ENCODE measurements at places on chromosomes 1 and 21.

GRCh38 chr1:170537798-170538503 is 6.0 kb downstream of the GORAB start:
- DNase-seq = no peak

- no peak for DNase-seq
These were observed 7.7 kb downstream of the NOC2L start for GRCh38 chr1:951364-951763.

DNA sequence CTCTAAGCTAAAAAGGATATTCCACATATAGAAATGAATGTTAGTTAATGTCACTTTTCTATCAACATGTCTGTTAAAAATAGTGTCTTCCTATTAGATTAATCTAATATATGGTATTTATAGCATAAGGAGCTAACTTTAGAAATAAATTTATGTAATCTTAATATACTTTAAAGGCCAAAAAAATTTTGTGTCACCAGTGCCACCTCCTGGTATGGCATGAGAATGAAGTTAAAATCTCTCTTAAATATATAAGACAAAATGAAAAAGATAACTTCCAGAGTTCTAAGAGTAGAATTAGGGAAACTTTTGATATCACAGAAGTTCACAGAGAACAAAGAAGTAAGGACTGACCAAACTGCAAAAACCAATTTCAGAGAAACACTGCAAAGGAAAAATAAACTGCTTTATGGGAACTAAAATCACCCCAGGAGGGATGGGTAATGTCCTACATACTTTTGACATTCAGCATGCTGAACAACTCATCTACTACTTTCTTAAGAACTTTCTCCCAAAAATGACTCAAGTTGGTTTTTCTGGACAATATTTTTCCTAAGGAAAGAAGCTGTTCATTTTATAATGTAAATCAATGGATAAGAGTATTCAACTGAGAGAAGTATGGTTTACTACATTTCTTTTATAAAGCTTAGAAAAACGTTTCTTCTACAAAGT is 82.8 kb downstream of the TRIM33 start:
- DNase-seq = no peak

DNA sequence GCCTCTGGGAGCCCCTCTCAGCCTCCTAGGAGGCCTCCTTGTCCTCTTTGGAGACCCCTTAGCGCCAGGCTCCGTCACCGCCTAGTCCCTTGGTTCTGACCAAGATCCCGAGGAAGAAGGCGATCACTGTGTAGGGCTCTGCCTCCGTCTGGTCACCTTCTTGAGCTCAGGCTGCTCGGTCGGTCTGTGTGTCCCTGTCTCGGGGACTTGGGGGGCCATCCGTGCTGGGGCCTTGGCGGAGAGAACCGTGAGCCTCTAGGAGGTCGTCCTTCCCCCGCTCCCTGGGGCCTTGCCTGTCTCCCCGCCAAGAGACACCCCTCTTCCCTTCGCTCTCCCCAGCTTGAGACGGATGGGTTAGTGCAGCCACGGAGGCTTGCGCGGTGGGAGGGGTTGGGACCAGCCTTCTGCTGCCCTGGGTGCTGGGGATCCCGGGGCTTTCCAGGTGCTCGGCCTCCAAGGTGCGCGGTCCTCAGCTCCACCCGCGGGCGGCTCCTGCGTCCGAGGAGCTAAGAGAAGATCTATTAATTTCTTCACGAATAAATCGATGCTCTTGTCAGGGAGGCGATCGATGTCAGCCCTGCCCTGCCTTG is 701 bp upstream of the INSRR start:
- DNase-seq = no peak

DNA sequence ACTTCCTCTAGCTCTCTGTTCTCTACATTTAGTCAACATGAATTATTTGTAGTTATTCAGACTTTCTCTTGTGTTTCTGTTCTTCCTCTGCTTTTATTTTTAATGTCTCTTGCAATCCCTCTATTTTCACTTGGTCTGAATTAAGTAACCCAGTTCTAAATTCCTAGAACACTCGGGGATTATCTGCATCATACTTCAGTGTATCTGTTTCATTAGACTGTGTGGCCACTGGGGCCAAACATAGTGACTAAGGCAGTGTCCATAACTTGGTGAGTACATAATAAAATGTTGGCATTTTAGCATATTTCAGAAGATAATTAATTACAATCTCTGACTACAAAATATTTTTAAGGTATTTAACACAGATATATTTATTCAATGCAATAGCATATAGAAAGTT is 1087.2 kb upstream of the B3GALT2 start:
- DNase-seq = no peak

DNA sequence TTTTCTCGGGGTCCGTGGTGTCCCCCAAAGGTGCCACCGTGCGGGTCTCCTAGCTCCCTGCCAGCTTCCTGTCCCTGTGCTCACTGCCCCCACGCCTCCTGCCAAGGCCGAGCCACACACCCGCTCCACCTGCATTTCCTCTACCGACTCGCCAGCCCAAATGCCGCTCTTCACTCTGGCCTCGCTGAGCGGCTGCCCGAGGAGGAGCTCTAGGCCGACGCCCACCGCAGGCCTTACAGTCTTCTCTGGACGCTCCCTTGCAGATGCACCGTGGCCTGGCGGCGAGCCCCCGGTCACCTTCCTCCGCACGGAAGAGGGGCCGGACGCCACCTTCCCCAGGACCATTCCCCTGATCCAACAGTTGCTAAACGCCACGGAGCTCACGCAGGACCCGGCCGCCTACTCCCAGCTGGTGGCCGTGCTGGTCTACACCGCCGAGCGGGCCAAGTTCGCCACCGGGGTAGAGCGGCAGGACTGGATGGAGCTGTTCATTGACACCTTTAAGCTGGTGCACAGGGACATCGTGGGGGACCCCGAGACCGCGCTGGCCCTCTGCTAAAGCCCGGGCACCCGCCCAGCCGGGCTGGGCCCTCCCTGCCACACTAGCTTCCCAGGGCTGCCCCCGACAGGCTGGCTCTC is 26.3 kb downstream of the FTCD start:
- DNase-seq = no peak

- DNase-seq = no peak
These were observed 184.7 kb downstream of the ROR1 start for GRCh38 chr1:63958556-63958955.

- no peak for DNase-seq
These were observed 23.3 kb downstream of the SLC6A17 start for GRCh38 chr1:110173466-110174105.

GRCh38 chr1:1917304-1917976 is 1.6 kb downstream of the TMEM52 start:
- DNase-seq = no peak

DNA sequence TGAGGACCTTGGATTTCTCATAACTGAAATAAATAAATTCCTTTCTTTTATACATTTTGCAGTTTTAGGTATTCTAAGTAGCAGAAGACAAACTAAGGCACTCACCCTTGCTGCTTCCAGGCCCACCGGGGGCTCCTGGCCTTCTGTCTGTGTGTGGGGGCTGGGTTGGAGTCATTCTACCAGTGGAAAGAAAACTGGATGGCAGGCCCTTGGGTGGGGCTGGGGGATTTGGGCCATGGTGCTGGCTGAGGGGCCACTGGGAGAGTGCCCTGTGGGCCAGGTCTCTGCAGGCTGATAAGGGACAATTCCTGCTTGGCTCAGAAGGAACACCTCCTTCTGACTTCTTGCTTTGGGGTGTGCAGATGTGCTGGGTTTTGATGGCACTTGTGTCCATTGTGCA is 54.0 kb upstream of the CSF3R start:
- no peak for DNase-seq

DNA sequence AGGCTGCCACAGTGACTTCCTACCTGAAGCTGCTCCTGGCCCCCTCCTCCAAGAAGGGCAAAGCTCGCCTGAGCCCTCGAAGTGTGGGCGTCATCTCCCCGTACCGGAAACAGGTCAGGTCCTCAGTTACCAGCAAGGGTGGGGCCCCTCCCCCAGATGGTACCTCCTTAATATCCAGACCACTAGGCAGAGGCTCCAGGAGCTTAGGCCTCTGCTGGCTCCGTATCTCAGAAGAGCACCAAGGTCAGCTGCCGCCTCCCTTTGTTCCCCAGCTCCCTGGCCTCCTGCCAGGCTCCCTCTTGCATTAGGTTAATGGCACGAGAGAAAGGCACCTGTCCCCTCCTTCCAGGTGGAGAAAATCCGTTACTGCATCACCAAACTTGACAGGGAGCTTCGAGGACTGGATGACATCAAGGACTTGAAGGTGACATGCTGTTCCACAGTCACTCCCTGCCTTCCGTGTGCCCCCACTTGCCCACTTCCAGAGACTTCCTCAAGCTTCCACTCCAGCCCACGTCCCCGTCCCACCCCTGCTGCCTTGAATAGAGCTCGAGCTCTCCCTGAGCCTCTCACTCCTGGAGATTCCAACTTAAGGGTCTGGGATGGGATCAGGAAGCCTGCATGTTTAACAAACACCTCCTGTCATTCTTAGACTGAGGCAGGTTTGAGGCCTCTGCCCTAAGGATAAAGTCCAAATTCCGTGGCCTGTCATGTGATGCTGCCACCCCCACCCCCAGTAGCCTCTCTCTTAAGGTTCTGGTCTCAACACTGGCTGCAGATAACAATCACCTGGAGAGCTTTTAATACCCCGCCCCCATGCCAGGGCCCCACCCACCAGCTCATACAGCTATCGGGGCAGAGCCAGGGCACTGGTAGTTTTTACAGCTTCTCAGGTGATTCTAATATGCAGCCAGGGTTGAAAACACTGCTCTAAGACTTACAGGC is 8.3 kb downstream of the RHOC start:
- peak; percentile 89 for DNase-seq

- no peak for DNase-seq
These were observed 667.1 kb downstream of the LTN1 start for GRCh38 chr21:28325618-28326017.

DNA sequence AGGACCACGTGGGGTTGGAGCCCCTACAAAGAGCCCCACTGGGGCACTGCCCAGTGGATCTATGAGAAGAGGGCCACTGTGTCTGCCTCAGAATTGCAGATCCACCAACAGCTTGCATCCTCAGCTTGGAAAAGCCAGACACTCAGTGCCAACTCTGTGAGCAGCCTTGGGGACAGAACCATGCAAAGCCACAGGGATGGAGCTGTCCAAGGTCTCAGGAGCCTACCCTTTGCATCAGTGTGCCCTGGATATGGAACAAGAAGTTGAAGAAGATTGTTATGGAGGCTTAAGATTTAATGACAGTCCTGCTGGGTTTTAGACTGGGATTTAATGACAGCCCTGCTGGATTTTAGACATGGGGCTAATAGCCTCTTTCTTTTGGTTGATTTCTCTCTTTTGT is 1670.9 kb downstream of the PLA2G4A start:
- DNase-seq = no peak

- no peak for DNase-seq
These were observed 2.6 kb upstream of the TAGLN2 start for GRCh38 chr1:159927849-159928431.

GRCh38 chr1:111886741-111887140 is 102.7 kb downstream of the KCND3 start:
- no peak for DNase-seq

- no peak for DNase-seq
These were observed 634.7 kb downstream of the NCAM2 start for GRCh38 chr21:21632926-21633325.
